ENCODE measurements at places on chromosomes 13 and 19. TPM values are rescaled to one million over a fixed set of nuclear protein-coding genes. Genes with fewer than 3 reads are reported as not detected.

CCDC9 gene
- 24.6 TPM for total RNA-seq

ZNF729 gene
- total RNA-seq: not detected

CAMSAP3 gene
- 22.5 TPM for total RNA-seq

CGB8 gene
- total RNA-seq: not detected

UBXN6 gene
- total RNA-seq: 79.3 TPM

ACP7 gene
- total RNA-seq: not detected

ZNF471 gene
- 0.73 TPM for total RNA-seq

WTIP gene
- total RNA-seq: 4.5 TPM

N4BP2L1 gene
- total RNA-seq: 8.7 TPM

SOX21 gene
- total RNA-seq: not detected

- DNase-seq: no peak
Measured at GRCh38 chr13:90673746-90674145, 673.7 kb upstream of the MIR17HG start.

DNA sequence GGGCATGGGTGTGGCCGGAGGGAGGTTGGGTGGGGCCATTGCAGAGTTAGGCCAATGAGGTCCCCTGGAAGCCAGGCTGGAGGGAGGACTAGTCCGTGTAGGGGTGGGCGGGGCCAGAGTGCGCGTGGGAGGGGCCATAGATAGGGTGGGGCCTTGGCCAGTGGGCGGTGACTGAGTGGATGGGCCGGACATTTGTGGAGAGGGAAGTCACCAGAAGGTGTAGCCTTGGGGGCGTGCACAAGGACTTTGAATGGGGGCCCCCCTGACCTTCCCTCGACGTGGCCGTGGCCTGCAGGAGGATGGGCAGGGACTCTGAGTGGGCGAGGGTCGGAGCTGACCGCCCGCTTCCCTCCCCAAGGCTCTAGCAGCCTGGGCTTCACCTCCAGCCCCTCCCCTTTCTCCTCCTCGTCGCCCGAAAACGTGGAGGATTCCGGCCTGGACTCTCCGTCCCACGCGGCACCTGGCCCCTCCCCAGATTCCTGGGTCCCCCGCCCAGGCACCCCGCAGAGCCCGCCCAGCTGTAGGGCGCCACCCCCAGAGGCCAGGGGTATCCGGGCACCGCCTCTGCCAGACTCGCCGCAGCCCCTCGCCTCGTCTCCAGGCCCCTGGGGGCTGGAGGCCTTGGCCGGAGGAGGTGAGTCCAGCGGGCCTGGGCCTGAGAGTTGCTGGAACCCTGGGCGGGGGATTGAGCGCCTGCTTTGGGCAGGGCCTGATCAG is 16.5 kb upstream of the B3GNT3 start:
- no peak for DNase-seq

GRCh38 chr13:77207943-77208342 is 119.0 kb downstream of the MYCBP2 start:
- DNase-seq: no peak

DNA sequence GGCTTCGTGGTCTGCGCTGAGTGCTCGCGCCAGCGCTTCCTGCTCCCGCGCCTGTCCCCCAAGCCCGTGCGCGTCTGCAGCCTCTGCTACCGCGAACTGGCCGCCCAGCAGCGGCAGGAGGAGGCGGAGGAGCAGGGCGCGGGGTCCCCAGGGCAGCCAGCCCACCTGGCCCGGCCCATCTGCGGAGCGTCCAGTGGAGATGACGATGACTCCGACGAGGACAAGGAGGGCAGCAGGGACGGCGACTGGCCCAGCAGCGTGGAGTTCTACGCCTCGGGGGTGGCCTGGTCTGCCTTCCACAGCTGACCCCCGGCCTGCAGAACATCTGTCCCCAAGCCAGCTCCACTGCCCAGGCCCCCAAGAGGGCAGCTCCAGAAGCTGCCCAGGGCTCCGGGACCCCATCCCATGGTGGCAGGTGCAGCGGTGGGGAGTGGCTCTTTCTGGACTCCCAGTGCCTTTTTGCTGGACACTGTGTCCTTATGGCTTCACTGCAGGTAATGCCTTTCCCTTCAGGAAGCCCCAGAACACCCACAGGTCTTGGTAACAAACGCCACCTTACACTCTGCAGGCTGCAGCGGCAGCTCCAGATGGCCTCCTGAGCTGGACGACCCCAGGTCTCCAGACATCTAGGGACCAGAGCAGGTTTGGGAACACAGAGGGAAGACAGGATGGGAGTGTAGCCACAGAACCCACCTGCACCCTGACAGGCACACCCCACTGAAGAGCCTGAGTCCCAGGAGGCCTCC is 9.3 kb downstream of the PLEKHF1 start:
- DNase-seq: no peak

- no peak for DNase-seq
Measured at GRCh38 chr13:107562203-107562602, 653.1 kb downstream of the LIG4 start.

DNA sequence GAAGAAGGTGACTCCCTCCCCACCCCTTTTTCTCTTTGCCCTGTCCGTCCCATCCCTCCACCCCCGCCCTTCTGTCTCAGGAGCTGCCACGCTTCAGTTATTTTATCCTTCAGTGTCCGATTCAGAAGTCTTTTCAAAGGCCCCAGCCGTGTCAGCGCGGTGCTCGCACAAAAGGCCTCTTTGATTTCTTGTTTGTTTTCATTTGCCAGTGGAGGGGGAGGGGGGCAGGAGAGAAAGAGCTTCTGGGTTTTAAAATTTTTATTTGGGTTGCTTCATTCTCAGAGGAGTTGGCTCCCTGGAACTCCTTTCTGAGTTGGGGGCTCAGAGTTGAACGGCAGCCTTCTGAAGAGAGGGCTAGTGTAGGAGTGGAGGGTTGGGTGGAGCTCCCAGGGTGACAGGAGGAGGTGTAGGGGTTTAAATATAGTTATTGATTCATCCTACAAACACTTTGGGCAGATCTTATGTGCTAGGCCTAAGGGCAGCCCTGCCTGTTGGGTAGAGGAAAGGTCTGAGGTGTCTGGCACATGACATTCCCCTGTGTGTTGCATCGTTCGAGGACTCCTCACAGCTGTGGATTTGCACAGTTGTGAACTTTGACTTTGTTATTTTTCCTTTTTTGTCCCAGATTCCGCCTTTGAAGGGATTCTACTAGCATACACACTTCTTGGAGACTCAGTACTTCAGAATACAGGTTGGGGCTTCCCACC is 36.8 kb downstream of the NFIX start:
- DNase-seq: no peak

DNA sequence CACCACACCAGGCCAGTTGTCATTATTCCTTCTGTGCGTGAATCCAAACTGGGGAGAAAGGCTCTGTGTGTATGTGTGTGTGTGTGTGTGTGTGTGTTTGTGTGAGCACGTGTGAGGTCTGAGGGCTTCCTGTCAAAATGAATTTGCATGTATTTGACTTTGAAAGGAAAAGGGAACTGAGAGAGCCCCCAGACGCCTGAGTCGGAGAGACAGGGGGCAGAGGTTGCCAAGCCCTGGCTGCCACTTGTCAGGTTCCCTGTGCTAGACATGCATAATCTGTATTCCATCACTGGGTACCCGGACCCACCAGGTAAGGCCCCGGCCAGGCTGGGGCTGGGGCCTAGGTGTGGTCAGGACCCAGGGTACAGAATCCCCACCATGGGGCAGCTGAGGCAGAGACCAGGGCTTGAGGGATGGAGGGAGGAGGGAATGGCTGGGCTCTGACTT is at the start of gene CLEC17A:
CLEC17A (plus strand) TSS at position 191 of the 447 bp plus-strand sequence; CDS start at position 268, 77 bp downstream.
- no peak for DNase-seq

- no peak for DNase-seq
Measured at GRCh38 chr19:18386543-18387271, 749 bp downstream of the GDF15 start.

GRCh38 chr13:94988654-94989053 is 276.3 kb upstream of the SOX21 start:
- DNase-seq: no peak

DNA sequence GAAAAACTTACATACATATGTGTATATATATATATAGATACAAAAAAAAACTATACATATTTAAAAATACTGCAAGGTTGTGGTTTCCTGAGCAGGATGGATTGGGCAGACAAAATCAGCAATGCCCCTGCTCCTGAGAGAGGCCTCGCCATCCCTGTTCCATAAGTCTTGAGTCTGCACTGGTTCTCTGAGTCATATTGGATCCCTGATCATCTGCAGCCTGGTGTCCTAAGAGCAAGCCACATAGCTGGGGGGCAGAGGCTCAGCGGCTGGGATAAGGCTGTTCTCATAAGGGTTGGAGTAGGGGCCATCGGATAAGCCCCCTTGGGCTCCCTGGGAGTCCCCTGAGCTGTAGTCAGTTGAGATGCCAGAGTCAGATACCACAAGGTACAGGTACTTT is 3.3 kb downstream of the SWSAP1 start:
- DNase-seq: no peak

- no peak for DNase-seq
Measured at GRCh38 chr13:78594456-78594975, 8.8 kb downstream of the POU4F1 start.

DNA sequence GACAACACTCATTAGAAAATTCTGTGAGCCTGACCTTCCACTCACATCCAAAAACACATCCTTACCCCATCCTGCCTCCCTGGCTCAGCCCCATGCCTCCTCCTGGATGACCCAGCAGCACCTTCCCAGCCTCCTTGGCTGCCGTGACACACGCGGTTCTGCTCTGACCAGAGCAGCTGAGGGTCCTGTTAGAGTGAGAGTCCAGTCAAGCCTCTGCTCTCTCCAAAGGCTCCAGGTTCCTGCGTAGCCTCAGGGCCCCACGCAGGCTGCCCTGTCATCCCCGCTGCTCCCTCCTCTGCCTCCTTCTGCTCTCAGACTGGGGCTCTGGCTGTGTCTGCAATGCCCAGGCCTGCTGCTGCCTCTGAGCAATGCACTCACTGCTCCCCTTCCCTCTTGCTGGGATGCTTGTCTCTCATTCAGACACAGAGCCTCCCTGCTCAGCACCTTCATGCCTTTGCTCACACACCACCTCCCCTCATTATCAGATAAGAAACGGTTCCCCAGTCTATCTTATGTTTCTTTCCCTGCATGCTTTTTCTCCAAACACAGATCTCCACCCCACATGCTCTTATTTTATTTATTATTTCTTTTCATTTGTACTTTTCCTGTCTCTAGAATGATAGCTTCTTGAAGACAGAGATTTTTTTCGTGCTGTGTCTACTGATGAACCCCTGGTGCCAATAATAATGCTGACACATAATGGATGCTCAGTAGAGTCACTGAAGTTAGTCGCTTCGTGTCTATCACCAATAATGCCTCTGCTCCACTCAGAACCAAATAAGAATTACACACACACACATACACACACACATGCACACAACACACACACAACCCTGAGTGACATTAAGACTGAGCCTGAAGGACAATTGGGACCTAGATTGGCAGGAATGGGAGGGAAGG is 10.2 kb upstream of the SIGLEC6 start:
- no peak for DNase-seq

- no peak for DNase-seq
Measured at GRCh38 chr19:35311901-35312665, 16.9 kb upstream of the CD22 start.

- no peak for DNase-seq
Measured at GRCh38 chr13:75422028-75422427, 59.9 kb downstream of the TBC1D4 start.

- DNase-seq: no peak
Measured at GRCh38 chr19:30932854-30933253, 416.4 kb downstream of the TSHZ3 start.

DNA sequence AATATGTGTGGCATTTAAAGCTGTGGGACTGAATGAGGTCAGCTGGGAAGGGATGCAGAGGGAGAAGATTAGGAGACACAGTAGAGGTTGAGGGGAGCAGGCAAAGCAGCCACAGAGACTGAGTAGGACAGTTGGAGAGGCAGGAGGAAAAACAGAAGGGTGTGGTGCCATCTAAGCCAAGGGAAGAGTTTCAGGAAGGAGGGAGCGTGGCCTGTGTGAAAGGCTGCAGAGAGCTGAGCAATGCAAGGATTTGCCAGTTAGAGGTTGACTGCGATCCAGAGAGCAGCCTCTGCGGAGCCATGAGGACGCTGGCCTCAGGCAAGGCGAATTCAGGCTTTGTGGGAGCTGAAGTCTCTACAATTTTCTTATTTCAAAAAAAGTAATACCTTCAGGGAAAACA is 28.9 kb downstream of the SOX21 start:
- DNase-seq: no peak

DNA sequence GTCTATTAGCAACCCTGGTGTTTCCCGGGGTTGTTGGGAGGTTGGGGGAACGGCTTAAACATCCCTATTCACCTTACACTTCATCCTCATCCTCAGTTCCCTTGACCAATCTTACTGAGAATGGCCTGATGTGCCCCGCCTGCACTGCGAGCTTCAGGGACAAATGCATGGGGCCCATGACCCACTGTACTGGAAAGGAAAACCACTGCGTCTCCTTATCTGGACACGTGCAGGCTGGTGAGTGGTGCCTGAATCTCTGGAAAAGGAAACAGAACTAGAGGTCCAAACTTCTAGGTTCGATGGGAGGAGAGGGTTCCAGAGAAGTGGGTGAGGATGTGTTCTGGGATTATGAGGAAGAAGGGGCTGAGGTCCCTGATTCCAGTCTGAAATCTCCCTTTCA is 5.9 kb downstream of the PINLYP start:
- DNase-seq: no peak

DNA sequence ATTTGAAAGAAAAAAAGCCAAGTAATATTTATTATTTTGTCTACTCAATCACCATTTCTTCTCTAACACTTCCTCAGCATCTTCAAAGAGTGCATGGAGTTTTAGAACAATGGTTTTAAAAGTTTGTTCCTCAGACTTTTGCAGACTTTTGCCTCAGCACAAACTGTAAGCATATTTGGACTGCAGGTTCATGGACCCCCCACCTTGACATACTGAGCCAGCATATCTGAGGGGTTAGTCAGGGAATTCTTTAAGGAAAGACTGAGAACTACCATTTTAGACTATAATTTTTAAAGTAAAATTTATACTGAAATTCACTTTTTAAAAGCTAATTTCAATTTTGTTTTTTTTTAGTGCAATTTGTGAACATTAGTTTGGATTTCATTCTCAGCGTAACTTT is 1676.8 kb upstream of the PCDH20 start:
- no peak for DNase-seq

DNA sequence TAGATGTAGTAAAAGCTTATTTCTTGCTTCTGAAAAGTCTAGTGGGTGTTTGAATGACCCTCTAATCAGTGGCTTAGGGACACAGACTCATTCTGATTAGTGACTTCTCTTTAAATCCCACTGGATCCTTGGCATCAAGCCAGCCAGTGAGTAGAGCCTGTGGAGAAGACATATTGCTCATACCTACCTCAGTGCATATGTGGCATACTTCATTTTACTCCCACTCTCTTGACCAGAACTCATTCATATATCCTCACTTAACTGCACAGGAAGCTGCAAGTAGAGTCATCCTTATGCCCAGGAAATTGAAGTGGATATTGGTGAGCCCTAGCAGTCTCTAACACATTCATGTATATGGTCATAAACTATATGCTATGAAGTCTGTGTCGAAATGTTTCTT is 148.3 kb downstream of the PDS5B start:
- DNase-seq: no peak

- no peak for DNase-seq
Measured at GRCh38 chr13:80572923-80573316, 232.0 kb upstream of the SPRY2 start.

GRCh38 chr19:51901860-51902259 is 3.0 kb downstream of the ZNF649 start:
- DNase-seq: no peak

GRCh38 chr19:49553451-49554271 is 25.9 kb downstream of the RCN3 start:
- peak; percentile 80 for DNase-seq
